ENCODE measurements at places on chromosomes 6 and 20.

DNA sequence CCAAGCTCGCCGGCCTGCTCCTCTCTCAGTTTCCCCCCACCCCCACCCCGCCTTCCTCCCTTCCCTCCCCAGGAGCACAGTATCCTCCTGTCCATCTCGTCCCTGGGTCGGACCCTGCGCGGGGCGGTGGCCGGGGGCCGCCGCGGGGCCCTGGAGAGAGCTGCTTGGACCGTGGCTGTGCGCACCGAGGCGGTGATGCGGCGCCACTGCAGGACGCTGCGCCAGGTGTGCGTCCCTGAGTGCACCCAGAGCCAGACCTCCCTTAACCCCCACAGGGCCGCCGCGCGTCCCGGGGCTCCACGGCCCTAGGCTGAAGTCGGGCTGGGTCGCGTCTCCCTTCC lies 2.2 kb downstream of the C20orf204 start:
- no peak for DNase-seq

DNA sequence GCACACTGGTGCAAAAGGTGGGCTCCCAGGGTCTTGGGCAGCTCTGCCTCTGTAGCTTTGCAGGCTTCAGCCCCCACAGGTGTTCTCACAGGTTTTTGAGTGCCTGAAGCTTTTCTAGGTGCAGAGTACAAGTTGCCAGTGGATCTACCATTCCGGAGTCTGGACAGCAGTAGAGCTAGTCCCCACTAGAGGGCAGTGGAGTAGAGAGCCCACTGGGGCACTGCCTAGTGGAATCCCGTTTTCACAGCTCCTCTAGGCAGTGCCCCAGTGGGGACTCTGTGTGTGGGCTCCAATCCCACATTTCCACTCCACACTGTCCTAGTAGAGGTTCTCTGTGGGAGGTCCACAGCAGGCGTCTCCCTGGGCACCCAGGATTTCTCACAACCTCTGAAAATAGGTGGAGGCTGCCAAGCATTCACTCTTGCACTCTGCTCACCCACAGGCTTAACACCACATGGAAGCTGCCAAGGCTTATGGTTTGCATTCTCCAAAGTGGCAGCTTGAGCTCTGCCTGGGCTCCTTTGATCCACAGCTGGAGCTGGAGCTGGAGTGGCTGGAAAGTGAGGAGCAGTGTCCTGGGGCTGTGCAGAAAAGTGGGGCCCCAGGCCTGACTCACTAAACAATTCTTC lies 86.3 kb upstream of the PROKR2 start:
- no peak for DNase-seq

GRCh38 chr6:11810854-11811643 lies 32.4 kb upstream of the ADTRP start:
- no peak for DNase-seq

DNA sequence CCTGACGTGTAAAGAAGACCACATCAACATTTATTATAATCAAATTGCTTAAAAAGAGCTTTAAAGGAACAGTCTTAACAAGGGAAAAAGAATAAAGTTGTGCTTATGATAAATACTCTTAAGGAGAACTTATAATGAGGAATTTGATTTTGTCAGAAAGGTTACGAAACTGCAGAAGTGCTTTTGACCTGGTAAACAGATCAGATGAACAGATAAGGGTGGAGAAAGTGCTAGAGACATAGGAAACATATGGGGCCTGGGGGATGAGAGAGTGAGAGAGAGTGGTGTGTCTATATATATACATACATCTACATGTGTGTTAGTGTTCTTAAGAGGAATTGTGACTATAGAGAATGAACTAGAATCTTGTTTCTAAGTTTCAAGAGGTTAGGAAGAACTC lies 186.2 kb upstream of the GJE1 start:
- DNase-seq: no peak

DNA sequence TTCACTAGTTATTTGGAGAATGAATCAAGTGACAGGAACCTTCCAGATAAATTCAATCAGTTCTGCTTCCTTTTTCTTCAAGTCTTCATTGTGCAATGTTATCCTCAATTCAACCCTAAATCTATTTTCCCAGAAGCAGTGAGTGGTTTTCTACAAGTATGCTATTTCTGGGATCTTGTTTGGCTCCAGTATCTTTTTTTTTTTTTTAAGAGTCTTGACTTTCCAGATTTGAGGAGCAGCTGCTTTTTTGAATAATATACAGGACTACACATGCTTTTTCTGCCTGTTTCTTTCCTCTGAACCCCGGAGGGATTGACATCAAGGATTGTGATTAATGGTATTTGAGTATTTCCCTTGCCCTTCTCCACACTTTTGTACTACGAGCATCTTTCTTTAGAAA lies 339.2 kb upstream of the JAG1 start:
- DNase-seq: no peak

- no peak for DNase-seq
Observed at GRCh38 chr20:48990467-48990866, 55.6 kb upstream of the CSE1L start.

DNA sequence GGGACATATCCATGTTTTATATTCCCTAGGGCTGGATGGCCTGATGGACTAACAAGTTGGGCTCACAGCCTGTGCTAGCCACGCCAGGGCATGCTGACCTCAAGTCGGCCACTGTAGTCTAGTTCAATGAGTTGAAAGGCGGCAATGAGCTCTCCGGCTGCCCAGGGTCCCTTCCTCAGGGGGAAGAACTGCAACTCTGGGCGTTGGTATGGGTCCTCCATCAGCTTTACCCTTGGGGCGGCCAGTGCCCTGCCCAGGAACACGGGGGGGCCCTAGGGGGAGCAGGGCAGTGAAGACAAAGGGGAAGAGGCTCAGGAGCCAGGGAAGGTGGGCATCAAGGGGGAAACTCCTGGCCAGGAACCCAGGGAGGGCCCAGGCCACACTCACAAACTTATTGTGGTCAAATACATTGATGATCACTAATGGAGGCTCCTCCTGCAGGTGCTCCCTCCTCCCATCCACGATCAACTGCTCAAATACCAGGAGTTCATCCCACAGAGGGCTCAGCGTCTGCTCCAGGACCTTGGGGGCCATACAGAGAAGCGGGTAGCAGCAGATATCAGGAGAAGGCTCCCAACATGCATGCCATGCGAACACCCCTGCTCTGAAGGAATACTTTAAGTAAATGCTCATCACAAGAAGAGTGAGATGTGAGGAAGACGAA lies 32.8 kb upstream of the SPAG4 start:
- no peak for DNase-seq

GRCh38 chr20:59628171-59628570 lies 23.8 kb downstream of the PHACTR3 start:
- no peak for DNase-seq

DNA sequence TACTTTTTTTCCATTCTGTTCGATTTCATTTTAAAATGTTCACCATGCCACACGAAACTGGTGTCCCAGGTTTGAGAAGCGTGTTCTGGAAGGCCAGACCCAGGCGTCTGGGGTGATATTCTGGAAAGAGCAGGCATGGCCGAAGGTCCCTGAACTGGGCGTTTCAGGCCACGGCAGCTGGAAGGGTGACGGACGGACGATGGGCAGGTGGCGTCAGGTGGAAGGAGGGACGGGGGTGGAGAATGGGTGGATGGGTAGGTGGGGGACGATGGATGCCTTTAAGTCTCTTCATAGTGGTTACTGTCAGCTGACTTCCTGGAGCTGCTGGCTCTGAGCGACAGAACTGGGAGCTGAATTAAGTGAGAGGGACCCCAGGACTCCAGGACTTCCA lies 44.6 kb downstream of the CDH4 start:
- DNase-seq: no peak

GRCh38 chr20:1325173-1326030 lies 3.5 kb downstream of the SDCBP2 start:
- DNase-seq: peak; percentile 96

GRCh38 chr20:39445095-39445494 lies 483.0 kb downstream of the DHX35 start:
- no peak for DNase-seq

DNA sequence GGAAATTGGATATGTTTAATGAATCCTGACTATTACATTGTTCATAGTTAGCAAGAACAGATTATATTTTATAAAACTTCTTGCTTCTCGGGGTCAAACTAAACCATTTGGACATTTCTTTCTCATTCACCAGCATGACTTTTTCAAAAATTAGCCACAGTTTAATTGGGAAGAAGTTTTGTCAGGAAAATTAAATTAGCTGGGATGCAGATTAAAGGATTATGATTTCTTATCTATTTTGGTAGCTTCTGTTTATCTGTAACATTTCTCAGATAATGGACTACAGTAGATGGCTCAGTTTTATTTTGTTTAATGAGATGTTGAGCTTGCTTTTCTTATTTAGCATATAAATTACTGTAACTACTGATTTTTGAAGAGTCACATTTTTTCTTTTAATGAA lies 26.4 kb upstream of the TMX4 start:
- DNase-seq: no peak

DNA sequence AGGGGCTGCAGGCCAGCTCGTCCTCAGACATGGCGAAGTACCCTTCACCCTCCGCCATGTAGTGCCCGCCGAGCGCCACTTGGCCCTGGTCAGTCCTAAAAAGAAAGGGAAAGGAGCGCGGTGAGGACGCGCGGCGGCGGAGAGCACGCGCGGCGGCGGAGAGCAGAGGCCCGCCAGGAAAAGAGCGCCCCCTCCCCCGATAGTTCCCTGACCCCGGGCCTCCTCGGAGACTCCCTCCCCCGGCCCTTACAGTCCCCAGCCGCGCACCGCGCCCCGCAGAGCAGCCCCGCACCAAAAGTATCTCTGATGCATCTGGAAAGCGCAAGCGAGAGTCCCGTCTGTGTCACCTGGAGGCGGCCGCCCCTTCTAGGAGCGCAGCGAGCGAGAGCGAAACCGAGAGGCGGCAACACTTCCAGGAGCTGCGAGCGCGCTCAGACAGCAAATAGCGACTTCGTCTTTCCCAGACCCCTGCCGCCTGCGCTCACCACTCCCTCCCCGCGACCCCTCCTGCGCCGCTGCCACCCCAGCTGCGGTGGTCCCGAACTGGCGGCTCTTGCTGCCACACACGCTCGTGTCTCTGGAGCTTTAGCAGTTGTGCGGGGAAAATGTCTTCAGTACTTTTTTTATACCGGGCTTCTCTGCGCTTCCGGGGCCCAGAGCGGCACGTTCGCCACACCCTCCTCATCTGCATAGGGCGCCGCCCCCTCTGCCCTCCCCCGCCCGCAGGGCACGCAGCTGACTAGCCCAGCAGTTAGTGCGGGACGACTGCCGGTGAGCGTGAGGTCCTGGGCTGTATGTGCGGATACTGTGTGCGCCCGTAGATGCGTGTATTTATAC lies at the start of gene TENT5A:
TSS of gene TENT5A (minus strand) at position 598 of the 837 bp plus-strand sequence. CDS start at position 58, 540 bp downstream.
- DNase-seq: peak; percentile 73

DNA sequence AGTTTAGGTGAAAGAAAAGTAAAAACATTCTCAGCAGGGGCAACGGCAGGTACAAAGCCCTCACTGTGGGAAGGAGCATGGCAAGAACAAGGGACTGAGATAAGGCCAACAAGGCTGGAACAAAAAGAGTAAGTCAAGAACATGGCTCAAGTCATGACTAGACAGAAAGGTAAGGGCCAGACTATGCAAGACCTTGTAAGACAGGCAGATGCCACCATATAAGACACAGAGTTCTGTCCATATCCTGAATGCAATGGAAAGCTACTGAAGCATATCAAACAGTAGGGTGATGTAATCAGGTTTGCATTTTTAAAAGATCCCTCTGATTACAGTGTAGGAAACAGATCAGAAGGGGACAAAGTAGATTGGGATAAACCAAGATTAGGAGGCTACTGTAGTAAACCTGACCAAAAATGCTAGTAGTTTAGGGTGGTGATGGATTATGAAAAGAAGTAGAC lies 5.5 kb downstream of the REV3L start:
- DNase-seq: no peak

- DNase-seq: peak; percentile 74
Observed at GRCh38 chr20:10469599-10469998, 34.5 kb downstream of the SLX4IP start.

GRCh38 chr20:3084986-3085360 lies 449 bp upstream of the AVP start:
- DNase-seq: no peak

DNA sequence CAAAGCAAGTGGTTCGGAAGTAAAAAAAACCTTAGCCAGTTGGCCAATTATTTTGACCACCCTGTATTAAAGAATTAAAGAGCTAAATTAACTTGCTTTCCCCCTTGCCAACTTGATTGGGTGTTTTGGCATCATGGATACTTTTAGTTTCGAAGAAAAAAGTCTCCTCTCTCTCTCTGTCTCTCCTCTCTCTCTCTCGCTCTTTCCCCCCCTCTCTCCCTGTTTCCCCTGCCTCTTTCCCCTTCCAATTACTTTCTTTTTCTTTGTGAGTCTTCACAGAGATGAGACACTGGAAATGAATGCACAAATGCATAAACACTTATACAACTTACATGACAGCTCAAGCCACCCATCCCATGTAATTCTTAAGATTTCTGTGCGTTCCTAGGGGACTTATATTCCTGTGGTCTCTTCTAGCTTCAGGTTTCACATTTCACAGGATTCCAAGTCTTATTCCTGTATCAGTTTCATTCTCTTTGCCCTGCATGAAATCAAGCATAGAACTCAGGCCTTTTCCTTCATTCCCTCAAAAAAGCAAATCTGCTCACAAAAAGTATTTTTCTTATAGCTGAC lies 32.9 kb upstream of the EYA4 start:
- DNase-seq: no peak

DNA sequence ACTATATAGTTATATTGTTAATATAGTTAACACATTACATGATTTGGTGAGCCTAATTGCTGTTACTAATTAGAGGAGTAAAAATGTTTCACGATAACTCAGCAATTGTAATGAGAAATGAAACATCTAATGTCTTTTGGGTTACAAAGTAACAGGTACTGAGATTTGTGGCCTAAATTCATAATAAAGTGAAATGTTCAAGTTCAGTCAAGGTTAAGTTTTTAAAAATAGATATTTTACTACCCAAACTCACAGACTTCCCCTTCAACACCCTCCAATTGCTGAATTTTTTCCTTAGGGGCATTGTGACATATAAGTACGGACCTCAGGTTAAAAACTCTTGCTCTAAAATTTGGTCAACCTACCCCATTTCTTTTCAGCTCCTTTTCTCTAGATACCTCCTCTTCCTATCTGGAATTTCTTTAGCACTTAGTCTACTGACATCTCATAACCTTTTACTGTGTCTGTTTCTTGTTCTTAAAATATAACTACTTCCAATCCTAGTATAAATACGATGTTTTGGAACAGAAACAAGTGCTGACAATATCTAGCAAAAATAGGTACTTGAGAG lies 112.3 kb upstream of the PRSS16 start:
- DNase-seq: no peak

- DNase-seq: no peak
Observed at GRCh38 chr20:53866794-53867740, 203.3 kb downstream of the BCAS1 start.

- DNase-seq: no peak
Observed at GRCh38 chr20:58552366-58552934, 37.3 kb upstream of the APCDD1L start.

GRCh38 chr6:5729813-5730517 lies 276.8 kb downstream of the NRN1 start:
- no peak for DNase-seq

GRCh38 chr6:92259171-92259570 lies 1160.2 kb downstream of the EPHA7 start:
- no peak for DNase-seq
